ENCODE measurements at places on chromosomes 5 and 9.

DNA sequence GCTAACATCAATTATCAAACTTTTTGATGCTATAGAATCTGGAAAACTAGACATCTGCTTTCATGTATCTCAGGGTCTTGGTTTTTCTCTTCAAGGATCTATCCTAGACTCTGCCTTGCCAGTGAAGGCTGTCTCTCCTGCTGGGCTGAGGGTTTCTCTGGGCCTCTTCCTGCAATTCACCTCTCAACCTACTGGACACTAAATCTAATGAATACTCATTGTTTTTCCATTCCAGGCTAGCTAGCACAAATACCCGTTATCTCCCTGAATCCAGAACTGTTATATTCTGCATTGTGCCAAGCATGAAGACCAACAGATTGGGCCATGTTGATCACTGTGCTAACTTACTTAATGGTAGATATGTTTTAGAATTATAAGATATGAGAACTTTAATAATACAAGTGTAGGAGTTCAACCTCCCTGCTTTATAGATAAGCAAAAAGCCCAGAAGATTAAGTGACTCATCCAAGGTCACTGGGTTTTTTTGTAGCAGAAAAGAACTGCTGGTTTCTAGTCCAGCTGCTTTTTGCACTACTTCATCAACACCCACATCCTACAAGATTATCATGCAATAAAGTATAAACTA lies 56.5 kb upstream of the RNF38 start:
- no peak overlapping the region for H3K27ac ChIP-seq
- no peak overlapping the region for H3K4me3 ChIP-seq
- no peak for DNase-seq
- H3K27me3 ChIP-seq = no peaks in the 10 kb centered on the region
- H3K36me3 ChIP-seq = no peaks in the 10 kb centered on the region
- peaks cover 18% of the 10 kb centered on the region for H3K4me1 ChIP-seq

GRCh38 chr9:111029260-111029659 lies 9.0 kb downstream of the LPAR1 start:
- DNase-seq = no peak
- H3K27me3 ChIP-seq = no peaks in the 10 kb centered on the region
- H3K36me3 ChIP-seq = no peaks in the 10 kb centered on the region
- peaks cover 12% of the 10 kb centered on the region for H3K4me1 ChIP-seq
- H3K4me3 ChIP-seq = no peak overlapping the region

GRCh38 chr9:92435263-92435662 lies 11.0 kb upstream of the OMD start:
- H3K27ac ChIP-seq = no peak overlapping the region
- no peaks in the 10 kb centered on the region for H3K36me3 ChIP-seq
- no peak overlapping the region for H3K4me3 ChIP-seq

DNA sequence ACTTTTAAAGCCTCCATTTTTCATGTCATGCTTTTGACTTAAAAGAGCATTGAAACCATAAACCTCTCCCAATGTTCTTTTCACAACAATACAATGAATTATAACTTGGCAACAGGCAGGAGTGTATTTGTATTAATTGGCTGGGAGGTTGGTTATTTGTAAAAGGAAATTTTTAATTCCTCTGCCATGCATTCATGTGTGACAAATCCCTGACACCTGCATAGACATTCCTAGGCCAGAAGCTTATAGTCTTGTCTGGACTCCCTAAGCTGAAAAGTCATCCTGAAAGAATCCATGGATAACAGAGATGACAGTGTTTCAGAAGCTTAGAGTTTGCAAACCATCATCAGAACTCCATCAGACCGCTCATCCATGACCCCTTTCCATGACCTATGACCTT lies 76.3 kb upstream of the PTGER4 start:
- no peak overlapping the region for H3K4me3 ChIP-seq
- no peak for DNase-seq
- no peaks in the 10 kb centered on the region for H3K27me3 ChIP-seq
- no peaks in the 10 kb centered on the region for H3K4me1 ChIP-seq
- H3K36me3 ChIP-seq = no peaks in the 10 kb centered on the region
- H3K27ac ChIP-seq = no peak overlapping the region

Data from vagina (tissue), 2 donors.